ENCODE measurements at places on chromosomes 16 and 17.
A peak's percentile ranks its signal among the peaks of the same experiment; 100 is the strongest.

DNA sequence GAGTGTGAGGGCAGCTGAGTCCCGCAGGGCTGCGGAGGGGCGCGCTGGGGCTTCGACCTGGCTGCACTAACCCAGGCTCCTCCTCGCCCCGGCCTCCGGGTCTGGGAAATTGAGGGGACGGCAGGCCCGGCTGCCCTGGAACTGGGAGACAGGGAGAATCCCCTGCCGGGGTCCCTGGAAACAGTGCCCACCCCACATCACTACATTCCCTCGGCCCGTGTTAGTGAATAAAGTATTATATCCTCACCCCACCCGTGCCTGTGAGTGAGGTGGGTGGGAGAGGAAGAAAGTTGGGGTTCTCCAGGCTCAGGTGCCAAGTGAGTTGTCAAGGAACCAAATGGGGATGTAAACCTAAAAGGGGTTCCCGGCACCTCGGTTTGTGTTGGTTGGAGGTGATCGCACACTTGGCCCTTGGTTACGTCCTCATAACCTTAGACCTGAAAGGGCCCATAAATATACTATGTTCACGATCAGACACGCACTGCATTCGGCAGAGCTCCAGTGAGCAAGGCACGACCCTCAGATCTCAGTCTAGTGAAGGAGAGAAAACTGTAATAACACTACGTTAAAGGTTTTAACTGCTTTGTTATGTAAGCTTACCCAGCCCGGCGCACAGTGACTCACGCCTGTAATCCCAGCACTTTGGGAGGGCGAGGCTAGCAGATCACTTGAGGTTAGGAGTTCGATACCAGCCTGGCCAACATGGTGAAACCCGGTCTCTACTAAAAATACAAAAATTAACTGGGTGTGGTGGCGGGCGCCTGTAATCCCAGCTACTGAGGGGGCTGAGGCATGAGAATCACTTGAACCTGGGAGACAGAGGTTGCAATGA is 11.2 kb downstream of the ZNF771 start:
- H3K27ac ChIP-seq: peak overlapping the region; percentile 68
- H3K36me3 ChIP-seq: peaks cover 16% of the 10 kb centered on the region
- DNase-seq: no peak
- peaks cover 14% of the 10 kb centered on the region for H3K4me1 ChIP-seq

DNA sequence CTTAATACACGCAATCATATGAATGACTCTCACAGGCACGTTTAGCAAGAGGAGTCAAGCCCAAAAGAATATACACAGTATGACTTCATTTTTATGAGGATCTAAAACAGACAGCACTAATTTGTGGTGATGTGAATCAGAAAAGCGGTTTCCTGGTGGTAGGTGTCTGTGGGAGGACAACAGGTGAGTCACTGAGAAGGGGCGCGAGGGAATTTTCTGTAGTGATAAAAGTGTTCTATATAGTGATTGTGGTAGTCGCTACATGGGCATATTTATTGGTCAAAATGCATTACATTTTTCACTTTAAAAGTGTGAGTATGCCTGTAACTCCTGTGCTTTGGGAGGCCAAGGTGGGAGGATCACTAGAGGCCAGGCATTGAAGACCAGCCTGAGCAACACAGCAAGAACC is 7.6 kb upstream of the TNRC6A start:
- no peak overlapping the region for H3K4me3 ChIP-seq
- no peak overlapping the region for H3K27ac ChIP-seq
- no peak for DNase-seq
- H3K27me3 ChIP-seq: no peaks in the 10 kb centered on the region
- no peaks in the 10 kb centered on the region for H3K36me3 ChIP-seq

DNA sequence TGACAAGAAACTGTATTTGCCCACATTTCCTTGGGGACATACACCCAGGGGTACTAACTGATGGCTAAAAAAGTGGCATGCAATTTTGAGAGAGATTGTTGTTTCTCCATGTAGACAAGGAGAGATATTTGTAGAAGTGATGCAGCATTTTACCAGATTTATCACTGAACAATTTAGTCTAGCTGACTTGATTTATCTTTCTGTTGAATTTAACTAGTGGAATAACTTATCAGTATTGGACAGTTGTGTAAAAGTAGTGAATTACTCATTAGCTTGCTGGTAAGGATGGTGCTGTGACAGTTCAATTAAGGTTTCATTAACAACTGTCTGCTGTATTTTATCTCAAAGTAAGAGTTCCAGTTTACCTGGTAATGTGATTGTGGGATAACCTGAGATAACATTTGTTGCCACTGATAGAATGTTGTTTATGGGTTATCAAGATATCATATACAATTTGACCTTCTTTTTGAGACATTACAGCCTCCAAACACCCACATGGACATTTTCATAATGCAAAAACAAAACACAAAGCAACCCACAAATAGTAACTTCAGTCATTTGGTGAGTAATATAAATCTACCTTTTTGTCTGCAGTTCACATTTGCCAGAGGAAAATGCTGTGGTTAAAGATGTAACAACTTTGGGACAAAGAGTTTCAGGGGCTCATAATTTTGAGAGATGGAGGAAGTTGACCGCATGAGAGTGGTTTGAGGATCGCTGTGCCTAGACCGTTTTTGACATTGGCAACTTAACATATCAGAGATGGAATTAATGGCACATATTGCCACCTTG is 3.8 kb downstream of the NLK start:
- H3K4me1 ChIP-seq: peaks cover 69% of the 10 kb centered on the region
- no peaks in the 10 kb centered on the region for H3K36me3 ChIP-seq
- no peak overlapping the region for H3K27ac ChIP-seq
- H3K4me3 ChIP-seq: no peak overlapping the region

GRCh38 chr16:46833460-46833800 is 2.5 kb upstream of the C16orf87 start:
- H3K27ac ChIP-seq: no peak overlapping the region
- peaks cover 15% of the 10 kb centered on the region for H3K4me1 ChIP-seq
- no peaks in the 10 kb centered on the region for H3K36me3 ChIP-seq
- no peak for DNase-seq
- no peak overlapping the region for H3K4me3 ChIP-seq
- H3K27me3 ChIP-seq: no peaks in the 10 kb centered on the region

DNA sequence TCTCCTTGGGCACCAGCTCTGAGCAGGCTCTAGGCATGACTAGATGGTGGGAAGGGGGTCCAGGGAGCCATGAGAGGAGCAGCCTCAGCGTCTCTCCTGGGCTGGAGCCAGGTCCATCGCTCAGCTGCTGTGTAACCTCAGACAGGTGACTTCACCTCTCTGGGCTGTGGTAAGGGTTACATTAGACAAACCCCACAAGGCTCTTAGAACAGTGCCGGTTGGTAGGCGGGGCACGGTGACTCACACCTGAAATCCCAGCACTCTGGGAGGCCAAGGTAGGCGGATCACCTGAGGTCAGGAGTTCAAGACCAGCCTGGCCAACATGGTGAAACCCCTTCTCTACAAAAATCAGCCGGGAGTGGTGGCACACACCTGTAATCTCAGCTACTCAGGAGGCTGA is 18.1 kb upstream of the NPTX1 start:
- H3K36me3 ChIP-seq: no peaks in the 10 kb centered on the region
- peaks cover 8% of the 10 kb centered on the region for H3K4me1 ChIP-seq
- DNase-seq: no peak
- no peak overlapping the region for H3K4me3 ChIP-seq
- H3K27me3 ChIP-seq: no peaks in the 10 kb centered on the region
- H3K27ac ChIP-seq: no peak overlapping the region

DNA sequence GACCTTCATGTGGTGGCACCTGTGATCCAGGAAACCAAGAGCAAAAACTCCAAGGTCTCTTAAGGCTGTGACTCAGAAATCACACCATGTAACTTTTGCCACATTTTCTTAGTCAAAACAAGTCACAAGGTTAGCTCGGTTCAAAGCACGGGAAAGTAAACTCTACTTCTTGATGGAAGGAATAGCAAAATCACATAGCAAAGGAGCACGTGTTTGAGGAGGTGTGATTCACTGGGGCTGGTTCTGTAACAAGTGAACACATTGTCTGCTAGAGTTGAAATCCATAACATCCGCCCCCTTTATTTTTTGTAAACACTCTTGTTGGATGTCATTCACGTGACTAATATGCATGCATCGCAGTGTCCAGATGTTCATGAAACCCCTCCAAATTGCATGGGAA is 415.0 kb upstream of the MAF start:
- no peak overlapping the region for H3K27ac ChIP-seq
- H3K4me3 ChIP-seq: no peak overlapping the region
- H3K4me1 ChIP-seq: no peaks in the 10 kb centered on the region
- H3K27me3 ChIP-seq: no peaks in the 10 kb centered on the region

GRCh38 chr17:51487947-51488346 is 227.6 kb downstream of the UTP18 start:
- H3K36me3 ChIP-seq: no peaks in the 10 kb centered on the region

DNA sequence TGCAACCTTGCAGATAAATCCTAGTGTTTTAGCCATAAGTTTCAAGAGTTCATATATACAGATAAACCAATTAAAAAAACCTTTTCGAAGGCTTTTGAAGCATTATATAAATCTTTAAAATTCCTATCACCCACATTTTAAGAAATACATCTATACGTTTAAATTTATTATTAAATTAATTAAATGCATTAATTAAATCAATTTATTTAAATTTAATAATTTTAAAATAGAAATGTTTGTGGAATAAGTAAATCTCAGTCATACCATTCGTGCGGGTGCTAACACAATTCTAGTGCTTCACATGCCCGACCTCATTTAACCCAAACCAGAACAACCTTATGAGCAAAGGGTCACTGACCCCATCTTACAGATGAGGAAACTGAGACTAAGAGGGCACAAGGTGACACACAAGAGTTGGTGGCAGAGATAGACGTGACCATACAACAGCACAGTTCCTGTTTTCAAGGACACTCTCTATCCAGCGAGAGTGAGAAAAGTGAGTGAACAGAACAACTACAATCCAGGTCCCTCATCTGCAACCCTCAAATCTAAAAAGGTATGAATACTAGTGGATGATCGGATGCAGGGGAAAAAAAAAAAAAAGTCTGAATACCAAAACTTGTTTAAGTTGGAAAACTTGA is 1.4 kb downstream of the NSMCE1 start:
- H3K36me3 ChIP-seq: no peaks in the 10 kb centered on the region
- peaks cover 22% of the 10 kb centered on the region for H3K4me1 ChIP-seq
- no peaks in the 10 kb centered on the region for H3K27me3 ChIP-seq
- DNase-seq: peak; percentile 69
- H3K27ac ChIP-seq: no peak overlapping the region
- no peak overlapping the region for H3K4me3 ChIP-seq

- H3K36me3 ChIP-seq: no peaks in the 10 kb centered on the region
- no peaks in the 10 kb centered on the region for H3K27me3 ChIP-seq
- no peak for DNase-seq
- H3K4me1 ChIP-seq: peaks cover 15% of the 10 kb centered on the region
- peak overlapping the region; percentile 73 for H3K27ac ChIP-seq
- no peak overlapping the region for H3K4me3 ChIP-seq
Measured at GRCh38 chr16:84794186-84794585, 25.6 kb upstream of the CRISPLD2 start.

All from vagina (tissue), 2 donors.